Tibial nerve (tissue), 4 donors: ENCODE measurements at places on chromosomes 12 and 14.

- H3K4me3 ChIP-seq, result no peak overlapping the region
- H3K27ac ChIP-seq, result no peak overlapping the region
- H3K4me1 ChIP-seq, result no peaks in the 10 kb centered on the region
- no peaks in the 10 kb centered on the region for H3K36me3 ChIP-seq
- DNase-seq, result no peak
- H3K27me3 ChIP-seq, result no peaks in the 10 kb centered on the region
Measured at GRCh38 chr14:99195602-99196309, 76.2 kb downstream of the BCL11B start.

- H3K36me3 ChIP-seq, result peaks cover 96% of the 10 kb centered on the region
- no peak overlapping the region for H3K27ac ChIP-seq
- DNase-seq, result no peak
Measured at GRCh38 chr12:31991815-31992214, 32.6 kb downstream of the RESF1 start.

DNA sequence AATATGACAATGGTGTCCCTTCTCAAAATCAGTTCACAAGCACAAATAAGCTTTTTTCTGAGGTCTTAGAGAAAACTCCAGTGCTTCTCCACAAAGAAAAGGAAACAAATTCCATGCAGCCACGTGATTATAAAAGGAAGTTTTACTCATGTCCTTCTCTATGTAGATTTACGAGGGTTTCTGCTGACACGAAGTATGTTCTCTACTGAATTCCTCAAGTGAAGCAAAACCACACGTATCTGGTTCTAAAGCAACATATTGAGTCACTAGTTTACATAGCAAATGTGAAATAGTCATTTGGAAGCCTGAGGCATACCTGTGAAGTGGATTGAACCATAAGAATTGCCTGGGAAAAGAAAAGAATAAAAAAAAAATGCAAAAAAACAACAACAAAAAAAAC is 31.9 kb downstream of the BMP4 start:
- no peaks in the 10 kb centered on the region for H3K27me3 ChIP-seq
- peaks cover 7% of the 10 kb centered on the region for H3K4me1 ChIP-seq
- H3K36me3 ChIP-seq, result no peaks in the 10 kb centered on the region
- H3K27ac ChIP-seq, result no peak overlapping the region
- no peak overlapping the region for H3K4me3 ChIP-seq

DNA sequence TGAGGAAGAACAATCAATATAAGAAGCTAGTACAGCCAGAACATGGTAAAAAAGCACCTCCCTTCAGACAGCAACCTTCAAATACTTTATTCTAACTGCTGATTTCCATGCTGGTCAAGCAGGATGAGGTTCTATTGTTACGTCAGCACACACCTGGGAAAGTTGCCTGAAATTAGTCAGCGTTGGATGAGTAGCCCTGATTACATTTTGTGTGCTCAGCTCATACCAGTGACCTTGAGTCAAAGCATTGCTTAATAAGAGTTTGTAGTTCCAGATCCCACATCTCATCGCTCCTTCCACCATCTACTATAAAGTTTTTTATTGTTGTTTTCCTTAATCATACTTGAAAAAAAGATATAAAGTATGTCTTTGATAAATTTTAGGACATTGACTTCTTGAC is 361.5 kb downstream of the EGLN3 start:
- no peaks in the 10 kb centered on the region for H3K36me3 ChIP-seq
- no peaks in the 10 kb centered on the region for H3K4me1 ChIP-seq
- H3K27ac ChIP-seq, result no peak overlapping the region
- DNase-seq, result no peak

DNA sequence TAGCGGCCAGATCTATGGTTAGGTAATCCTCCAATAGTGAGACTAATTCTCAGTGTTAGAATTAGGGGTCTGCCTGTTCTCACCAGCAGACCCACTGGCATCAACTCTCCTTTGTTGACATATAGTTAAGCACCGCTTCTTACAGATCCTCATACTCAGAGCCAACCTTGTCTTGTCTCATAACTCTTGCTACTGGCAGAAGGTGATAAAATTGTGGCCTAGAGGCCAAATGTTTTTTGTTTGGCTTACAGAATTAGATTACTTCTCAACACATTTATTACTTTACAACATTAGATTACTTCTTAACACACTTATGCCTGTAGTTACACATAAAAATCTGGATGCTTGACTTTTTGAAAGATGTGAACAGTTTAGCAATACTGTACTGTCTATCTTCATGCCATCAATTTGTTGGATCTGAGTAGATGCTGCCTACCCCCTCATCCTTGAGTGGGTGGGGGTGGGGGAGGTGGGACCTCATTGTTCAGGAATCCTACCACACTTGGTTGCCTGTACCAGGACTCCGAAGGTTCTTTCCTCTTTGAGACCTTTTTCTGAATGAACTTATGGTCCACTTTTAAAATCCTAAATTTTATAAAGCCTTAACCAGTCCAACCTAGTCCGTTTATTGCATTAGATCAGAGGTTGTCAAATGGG is 7.0 kb downstream of the MTHFD1 start:
- H3K27me3 ChIP-seq, result no peaks in the 10 kb centered on the region
- DNase-seq, result no peak
- H3K36me3 ChIP-seq, result no peaks in the 10 kb centered on the region
- H3K27ac ChIP-seq, result no peak overlapping the region
- H3K4me3 ChIP-seq, result no peak overlapping the region

DNA sequence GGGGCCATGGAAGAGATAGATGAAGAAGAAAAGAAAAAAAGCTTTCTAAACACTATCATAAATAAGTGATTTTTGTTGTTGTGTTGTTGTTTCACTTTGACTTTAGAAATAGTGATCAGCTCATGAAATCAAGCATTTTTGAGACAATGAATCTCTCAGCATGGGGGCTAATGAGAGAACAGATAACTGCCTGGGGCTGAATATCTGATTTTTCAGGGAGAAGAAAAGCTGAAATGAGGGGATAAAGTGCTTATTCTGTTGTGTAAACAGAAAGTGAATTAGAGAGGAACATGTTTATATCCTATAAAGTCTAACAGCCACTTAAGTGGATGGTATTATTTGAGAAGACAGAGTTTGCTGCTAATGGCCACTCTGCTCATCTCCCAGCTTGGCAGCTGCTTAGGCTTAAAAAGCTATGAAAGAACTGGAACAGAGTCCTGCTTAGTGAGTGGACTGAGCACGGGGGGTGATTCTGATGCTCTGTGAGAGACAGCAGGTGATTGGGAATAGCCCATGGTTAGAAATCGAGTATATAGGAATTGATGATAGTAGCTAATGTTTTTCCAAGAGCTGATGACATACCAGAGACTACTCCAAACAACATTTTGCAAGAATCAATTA is 646.1 kb upstream of the TMEM132C start:
- no peak for DNase-seq
- H3K4me3 ChIP-seq, result no peak overlapping the region
- H3K27ac ChIP-seq, result no peak overlapping the region

- H3K4me3 ChIP-seq, result peak overlapping the region; percentile 59
- peaks cover 13% of the 10 kb centered on the region for H3K27me3 ChIP-seq
- peaks cover 26% of the 10 kb centered on the region for H3K4me1 ChIP-seq
- no peaks in the 10 kb centered on the region for H3K36me3 ChIP-seq
Measured at GRCh38 chr14:105526776-105527380, 495 bp downstream of the TMEM121 start.

GRCh38 chr14:98371141-98371540 is 900.9 kb downstream of the BCL11B start:
- H3K36me3 ChIP-seq, result no peaks in the 10 kb centered on the region
- no peak for DNase-seq
- H3K4me3 ChIP-seq, result no peak overlapping the region
- H3K4me1 ChIP-seq, result no peaks in the 10 kb centered on the region
- no peak overlapping the region for H3K27ac ChIP-seq

DNA sequence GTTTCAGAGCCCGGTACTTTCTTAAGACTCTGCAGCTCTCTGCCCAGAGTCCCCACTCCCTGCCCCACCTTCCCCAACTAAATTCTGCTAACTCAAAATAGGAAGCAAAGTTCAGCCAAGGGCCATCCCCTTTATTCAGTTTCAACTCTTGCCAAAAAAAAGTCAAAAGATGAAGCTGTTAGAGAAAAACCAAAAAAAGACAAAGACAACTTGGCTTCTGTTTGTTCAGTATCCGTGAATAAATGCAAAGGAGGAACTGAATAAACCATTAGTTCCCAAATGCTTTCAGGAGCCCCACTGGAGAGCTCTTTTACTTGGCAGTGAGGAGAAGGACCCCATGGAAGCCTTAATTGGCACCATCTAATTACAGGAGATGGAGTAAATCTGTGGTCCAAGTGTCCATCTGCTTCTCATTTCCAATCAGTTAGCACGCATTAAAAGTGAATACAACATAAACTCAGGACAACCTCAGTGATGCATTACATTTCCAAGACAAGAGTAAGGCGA is 155.4 kb upstream of the GZMB start:
- no peak for DNase-seq
- H3K36me3 ChIP-seq, result no peaks in the 10 kb centered on the region
- H3K4me3 ChIP-seq, result no peak overlapping the region
- H3K27ac ChIP-seq, result no peak overlapping the region

GRCh38 chr12:8590842-8591545 is 21.7 kb downstream of the AICDA start:
- no peak for DNase-seq
- H3K4me3 ChIP-seq, result no peak overlapping the region
- no peaks in the 10 kb centered on the region for H3K36me3 ChIP-seq
- no peak overlapping the region for H3K27ac ChIP-seq

- no peak overlapping the region for H3K27ac ChIP-seq
- H3K36me3 ChIP-seq, result no peaks in the 10 kb centered on the region
- no peak overlapping the region for H3K4me3 ChIP-seq
- no peaks in the 10 kb centered on the region for H3K27me3 ChIP-seq
- H3K4me1 ChIP-seq, result no peaks in the 10 kb centered on the region
- no peak for DNase-seq
Measured at GRCh38 chr14:81710232-81710845, 176.7 kb upstream of the SEL1L start.

- H3K4me1 ChIP-seq, result no peaks in the 10 kb centered on the region
- H3K4me3 ChIP-seq, result peak overlapping the region; percentile 66
- H3K36me3 ChIP-seq, result no peaks in the 10 kb centered on the region
- H3K27ac ChIP-seq, result peak overlapping the region; percentile 71
- H3K27me3 ChIP-seq, result peaks cover 20% of the 10 kb centered on the region
Measured at GRCh38 chr12:20370014-20370386, 1.7 kb downstream of the PDE3A start.

DNA sequence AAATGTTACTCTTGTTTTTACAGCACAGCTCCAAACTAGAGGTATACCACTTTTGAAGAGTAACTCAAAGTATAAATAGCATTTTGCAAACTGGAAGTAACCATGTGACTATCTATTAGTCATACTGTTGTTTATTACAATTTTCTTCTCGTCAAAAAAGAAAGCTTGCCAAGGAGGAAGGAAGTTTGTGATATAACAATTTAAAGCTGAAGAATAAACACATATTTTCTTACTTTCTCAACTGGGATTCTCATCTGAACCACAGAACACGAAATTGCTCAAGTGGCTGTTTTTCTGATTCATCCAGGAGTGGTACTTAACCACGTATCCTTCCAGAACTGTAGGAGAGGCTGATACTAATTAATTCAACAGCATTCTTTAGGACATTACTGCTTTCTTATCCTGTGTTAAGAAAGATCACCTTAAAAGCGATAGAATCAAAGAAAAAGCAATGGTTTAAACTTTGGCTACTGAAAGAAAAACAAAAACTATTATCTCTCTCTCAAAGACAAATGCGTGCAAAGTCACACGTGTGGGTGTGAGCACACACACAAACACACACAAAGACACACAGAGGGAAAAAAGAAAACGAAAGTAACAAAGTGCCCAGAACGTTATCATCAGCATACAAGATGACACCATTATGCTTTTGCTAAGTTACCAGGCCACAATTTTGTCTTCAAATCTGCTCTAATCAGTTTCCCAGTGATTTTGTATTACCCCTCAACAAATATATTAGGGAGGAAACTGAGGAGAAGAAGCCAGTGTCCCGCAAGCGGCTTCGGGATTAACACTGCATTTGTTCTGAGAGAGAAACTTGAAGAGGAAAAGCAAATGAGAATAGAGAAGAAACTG is at the start of gene CLEC2B:
Gene CLEC2B, minus strand, starts transcription at position 48 of the 855 bp plus-strand sequence.
- H3K4me1 ChIP-seq, result no peaks in the 10 kb centered on the region
- H3K27ac ChIP-seq, result peak within 1 kb of the TSS; percentile 89
- no peak for DNase-seq
- H3K4me3 ChIP-seq, result peak within 1 kb of the TSS; percentile 51

GRCh38 chr12:131315601-131316000 is 361.9 kb downstream of the ADGRD1 start:
- no peaks in the 10 kb centered on the region for H3K36me3 ChIP-seq
- H3K4me1 ChIP-seq, result peaks cover 6% of the 10 kb centered on the region
- no peak overlapping the region for H3K27ac ChIP-seq

- no peaks in the 10 kb centered on the region for H3K27me3 ChIP-seq
- no peak for DNase-seq
- H3K36me3 ChIP-seq, result no peaks in the 10 kb centered on the region
- H3K27ac ChIP-seq, result no peak overlapping the region
- no peaks in the 10 kb centered on the region for H3K4me1 ChIP-seq
Measured at GRCh38 chr12:48175613-48176416, 7.6 kb upstream of the CCDC184 start.

GRCh38 chr12:43095669-43096280 is 456.2 kb downstream of the ADAMTS20 start:
- H3K27me3 ChIP-seq, result no peaks in the 10 kb centered on the region
- H3K4me3 ChIP-seq, result no peak overlapping the region

DNA sequence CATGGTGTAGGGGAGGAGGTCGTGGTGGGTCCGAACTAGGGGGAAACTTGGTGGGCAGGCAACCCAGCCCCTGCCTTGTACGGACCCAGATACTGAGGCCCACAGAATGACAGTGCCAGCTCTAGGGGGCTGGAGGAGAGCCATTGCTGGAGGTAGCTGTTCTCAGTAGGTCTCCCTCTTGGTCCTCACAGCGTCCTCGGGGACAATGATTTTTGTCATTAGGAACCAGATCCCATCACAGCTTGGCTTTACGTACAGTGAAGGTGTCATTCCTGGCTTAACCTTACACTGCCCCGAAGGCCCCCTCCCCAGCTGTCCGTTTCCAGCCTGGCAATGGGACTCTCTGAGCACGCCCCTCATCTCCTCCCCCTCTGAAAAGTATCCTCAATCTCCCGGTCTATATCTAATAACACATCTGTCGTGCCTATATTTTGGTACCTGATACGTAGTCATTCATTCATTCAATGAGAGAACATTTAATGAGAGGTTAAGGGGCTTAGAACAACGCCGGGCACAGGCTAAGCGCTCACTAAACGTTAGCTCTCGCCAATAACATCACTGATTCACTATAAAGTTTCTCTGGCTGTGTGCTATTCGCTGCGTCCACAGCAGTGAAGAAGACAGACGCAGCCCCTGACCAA is 597 bp upstream of the DYNC1H1 start:
- H3K27me3 ChIP-seq, result no peaks in the 10 kb centered on the region
- no peak overlapping the region for H3K4me3 ChIP-seq
- peak overlapping the region; percentile 37 for H3K27ac ChIP-seq
- H3K36me3 ChIP-seq, result no peaks in the 10 kb centered on the region
- DNase-seq, result no peak
- peaks cover 58% of the 10 kb centered on the region for H3K4me1 ChIP-seq

DNA sequence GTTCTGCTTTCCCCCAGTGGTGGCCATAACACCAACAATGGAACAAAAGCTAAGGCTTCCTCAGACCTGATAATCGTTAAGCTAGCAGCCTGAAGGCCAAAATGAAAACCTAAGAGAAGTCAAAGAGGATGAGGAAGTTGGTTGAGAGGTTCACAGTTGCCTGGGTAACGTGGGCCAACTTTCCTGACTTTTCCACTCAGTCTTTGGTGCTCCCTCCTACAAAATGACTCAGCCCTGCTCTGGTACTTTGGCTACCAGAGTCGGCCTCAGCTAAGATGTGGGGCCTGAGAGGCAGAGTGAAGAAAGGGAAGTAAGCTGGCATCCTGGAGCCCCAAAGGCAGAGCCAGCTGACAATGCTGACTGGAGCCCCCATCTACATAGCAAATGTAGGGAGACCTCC is 14.9 kb upstream of the FKBP11 start:
- no peak overlapping the region for H3K27ac ChIP-seq
- no peak overlapping the region for H3K4me3 ChIP-seq
- peaks cover 55% of the 10 kb centered on the region for H3K36me3 ChIP-seq
- H3K4me1 ChIP-seq, result no peaks in the 10 kb centered on the region
- no peak for DNase-seq
- H3K27me3 ChIP-seq, result no peaks in the 10 kb centered on the region
